ENCODE measurements at places on chromosomes 1 and 21.

- no peak for DNase-seq
These were observed 691 bp upstream of the MPZL1 start for GRCh38 chr1:167720965-167721616.

DNA sequence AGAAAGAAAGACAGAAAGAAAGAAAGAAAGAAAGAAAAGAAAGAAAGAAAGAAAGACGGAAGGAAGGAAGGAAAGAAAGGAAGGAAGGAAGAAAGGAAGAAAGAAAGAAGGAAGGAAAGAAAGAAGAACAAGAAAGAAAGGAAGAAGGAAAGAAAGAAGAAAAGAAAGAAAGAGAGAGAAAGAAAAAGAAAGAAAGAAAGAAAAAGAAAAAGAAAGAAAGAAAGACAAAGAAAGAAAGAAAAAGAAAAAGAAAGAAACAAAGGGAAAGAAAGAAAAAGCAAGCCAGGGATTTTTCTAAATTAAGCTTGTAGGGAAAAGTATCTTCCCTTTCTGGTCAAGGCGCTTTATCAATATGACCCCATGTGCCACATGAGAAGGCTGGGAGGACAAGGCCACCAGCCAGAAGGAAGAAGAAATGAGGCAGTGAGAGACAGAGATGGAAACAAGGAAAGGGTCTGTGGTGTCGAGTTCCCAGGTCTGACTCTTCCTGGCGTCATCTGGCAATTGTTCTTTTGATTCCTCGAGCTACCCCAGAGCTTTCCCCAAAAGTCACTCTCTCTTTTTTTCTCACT, 88.4 kb upstream of the LPGAT1 start:
- DNase-seq: no peak

DNA sequence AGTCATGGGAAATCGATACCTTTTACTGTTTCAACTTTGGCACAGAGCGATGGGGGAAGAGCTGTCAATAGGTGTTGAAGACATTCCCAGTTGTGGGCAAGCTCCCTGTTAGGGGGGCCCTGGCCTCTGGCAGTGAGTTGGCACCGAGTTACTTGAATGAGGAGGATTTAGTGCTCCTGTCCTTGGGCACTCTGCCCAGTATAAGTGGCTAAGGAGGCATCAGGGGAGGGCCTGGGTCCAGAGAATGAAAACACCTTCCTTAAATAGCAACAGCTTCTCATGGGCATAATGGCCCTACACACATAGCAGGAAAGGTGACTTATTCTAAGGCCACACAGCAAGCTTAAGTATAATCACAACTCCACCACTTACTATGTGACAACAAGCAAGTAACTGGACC, 664.4 kb downstream of the PTPRU start:
- DNase-seq: no peak

GRCh38 chr1:29355375-29355774, 119.1 kb downstream of the PTPRU start:
- DNase-seq: no peak

- DNase-seq: peak; percentile 76
These were observed 8.5 kb downstream of the FBXO2 start for GRCh38 chr1:11645670-11646265.

DNA sequence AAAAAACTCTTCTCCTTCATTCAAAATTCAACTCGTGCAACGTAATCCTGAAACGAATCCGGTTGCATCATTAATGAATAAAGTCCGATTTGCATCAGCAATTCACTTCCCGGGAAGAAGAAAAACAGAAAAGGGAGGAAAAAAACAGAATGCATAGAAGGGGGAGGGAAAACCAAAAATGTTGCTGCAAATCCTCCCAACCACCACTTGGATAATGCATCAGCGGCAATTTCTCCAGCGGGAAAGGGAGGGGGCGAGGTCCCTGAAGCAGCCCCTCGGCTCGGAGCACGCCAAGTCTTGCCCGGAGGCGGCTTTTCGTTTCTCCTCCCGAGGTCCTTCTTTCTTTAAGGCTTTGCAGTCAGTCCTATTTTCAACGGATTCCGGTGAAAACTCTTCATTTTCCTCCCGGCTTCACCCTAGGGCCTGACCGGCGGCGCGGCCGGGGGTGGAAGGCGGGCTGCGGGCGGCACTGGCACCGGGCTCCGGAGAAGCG, 723 bp downstream of the CDC42BPA start:
- DNase-seq: no peak

DNA sequence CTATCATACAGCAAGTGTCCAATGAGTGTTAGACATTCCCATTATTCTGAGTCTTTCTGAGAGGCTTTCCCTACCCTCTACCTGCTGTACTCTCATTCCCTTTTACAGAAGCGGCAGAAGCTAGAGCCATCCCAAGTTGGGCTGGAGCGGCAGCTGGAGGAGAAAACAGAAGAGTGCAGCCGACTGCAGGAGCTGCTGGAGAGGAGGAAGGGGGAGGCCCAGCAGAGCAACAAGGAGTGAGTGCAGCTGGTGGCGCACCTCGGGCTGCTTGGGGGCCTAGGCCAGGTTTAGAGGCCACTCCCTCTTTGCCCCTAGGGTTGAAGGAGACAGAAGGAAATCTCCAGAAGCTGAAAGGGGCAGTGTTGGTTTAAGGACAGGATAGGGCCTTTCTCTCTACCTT, 12.1 kb downstream of the CGN start:
- no peak for DNase-seq

DNA sequence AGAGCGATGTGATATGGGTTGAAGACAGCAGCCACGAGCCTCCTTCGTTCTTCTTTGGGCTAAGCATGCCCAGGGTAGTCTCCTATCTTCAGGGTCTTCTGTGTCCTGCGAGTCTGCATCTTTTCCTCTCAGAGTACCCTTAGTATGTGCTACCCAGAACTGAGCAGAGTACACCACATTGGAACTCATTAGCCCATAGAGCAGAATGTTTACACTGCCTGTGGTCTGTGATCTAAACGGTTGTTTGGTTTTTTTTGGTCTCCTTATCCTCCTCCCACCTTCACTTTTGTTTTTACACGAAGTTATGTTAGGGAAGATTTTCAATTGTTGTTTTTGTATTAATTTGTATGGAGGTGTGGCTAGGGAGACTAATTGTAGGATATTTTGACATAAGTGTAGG, 126.4 kb downstream of the NEK7 start:
- no peak for DNase-seq

- DNase-seq: no peak
These were observed 251.7 kb upstream of the ADGRL2 start for GRCh38 chr1:81548918-81549587.

GRCh38 chr1:15684042-15684461, at the start of gene PLEKHM2:
Gene PLEKHM2, plus strand, starts transcription at chr1:15684320. Its CDS starts 239 bp downstream, at chr1:15684559.
- peak; percentile 35 for DNase-seq

- DNase-seq: no peak
These were observed 2129.8 kb downstream of the NCAM2 start for GRCh38 chr21:23127973-23128372.

GRCh38 chr1:195748969-195749368, 859.3 kb downstream of the KCNT2 start:
- no peak for DNase-seq

- DNase-seq: no peak
These were observed 41.7 kb upstream of the GPR153 start for GRCh38 chr1:6302568-6302967.

DNA sequence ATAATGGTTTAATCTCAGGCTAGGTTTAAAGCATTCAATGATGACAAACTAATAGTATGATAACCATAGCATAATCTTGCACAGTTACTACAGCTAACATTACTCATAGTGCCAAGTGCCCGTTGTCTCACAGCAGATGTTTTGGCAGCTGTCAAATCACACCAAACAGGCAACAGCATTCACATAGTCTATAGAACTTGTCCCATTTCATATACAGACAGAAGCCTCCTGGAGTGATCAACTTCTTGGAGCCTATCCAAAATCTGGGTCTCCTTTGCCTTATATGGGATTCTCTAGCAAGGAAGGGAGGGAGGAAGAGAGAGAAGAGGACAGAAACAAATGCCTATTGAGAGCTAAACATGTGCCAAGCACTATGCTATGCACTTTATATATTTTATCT, 250.6 kb upstream of the ZP4 start:
- no peak for DNase-seq

DNA sequence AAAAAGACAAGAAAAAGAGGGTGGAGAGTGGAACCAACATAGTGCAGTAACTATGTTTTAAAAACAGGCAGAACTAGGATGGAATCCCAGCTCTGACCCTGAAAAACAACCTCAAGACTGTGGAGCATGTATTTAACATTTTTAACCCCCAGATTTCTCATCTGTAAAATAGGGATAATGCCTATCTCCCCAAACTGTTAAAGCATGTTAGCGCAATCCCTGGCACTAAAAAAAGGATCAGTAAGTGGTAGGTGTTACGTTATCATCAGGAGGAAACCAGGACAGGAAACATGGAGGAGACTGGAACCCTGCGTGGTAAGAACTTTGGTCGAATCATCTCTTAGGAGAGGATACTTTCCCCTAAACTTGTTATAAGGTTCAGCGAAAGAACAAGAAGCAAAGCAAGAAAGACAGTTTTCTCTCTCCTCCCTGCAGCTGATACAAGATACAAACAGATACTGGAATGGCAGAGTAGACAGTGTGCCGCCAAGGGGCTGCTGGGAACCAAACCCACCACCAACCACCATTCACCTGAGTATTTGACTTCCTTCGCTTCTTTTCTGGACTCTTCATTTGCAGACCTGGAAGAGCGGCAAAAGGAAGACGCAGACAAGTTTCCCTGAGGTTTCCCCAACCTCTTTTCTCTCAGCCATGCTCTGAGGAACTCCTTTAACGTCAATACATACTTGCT, 991 bp downstream of the PYGO2 start:
- no peak for DNase-seq

DNA sequence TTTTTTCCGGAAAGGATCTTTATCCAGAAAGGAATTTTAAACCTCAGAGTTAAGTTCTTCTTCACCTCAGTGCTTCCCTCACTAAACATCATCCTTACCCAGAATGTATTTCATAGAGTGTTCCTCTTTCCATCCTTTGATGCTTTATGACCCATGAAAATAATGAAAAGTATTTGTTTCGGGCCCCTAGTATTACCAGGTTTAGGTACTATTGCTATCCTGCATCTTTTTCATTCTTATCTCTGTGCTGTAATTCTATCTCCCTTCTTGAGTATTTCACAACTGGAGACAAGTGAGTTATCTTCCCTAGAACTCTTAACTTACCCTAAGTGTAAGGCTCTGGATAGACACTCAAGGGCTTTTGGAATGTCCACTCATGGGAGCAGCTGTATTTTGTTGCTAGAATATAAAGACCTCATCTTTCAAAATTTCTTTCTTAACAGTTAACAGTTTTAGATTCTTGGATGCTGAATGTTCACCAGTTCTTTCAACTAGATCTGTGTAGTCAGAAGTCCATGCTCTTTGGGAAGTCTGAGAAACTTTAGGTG, 26.2 kb downstream of the UCK2 start:
- no peak for DNase-seq

GRCh38 chr1:244047621-244048255, 3.3 kb upstream of the ZBTB18 start:
- DNase-seq: peak; percentile 94

DNA sequence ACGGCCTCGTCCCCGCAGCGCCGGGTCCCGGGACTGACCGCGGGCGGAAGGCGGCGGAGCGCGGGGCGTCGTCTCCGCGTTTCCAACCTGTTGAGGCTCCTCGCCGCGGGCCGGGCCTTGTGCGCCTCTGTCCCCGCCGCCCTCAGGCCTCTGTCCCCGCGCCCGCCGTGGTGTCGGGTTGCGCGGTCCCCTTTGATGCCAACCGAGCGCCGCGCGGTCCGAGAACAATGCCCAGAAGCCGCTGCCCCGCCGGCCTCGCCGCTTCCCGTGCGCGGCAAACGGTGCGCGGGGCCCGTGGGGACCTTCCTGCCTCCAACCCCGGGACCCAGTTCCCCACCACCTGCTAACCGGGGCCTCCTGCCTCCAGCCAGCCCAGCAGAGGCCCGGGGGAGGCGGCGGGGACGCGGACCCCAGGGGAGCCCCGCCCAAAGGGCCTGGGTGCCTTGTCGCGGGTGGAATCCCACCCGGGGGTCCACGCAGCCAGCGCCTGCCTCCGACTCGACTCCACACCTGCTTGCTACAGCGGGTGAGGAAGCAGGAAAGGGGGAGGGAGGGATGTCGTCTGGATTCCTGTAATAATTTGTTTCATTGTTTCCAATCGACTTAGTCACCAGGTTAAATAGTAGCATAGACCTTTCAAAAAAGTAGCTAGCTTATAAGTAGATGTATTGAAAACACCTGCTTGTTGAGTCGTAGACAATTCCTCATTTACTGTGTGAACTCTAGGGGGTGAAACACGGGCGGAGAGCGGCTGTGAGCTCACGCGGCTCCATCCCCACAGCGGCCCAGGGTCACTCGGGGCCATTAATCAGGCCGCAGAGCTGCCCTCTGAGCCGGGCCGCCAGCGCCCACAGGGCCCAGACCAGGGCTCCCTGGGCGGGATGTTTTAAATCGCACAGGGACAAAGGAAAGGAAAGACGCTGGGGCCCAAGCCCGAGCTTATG, 1.1 kb downstream of the COL18A1 start:
- no peak for DNase-seq
